Activated T-cell treated with anti-CD3 and anti-CD28 coated beads for 24 hours (primary cell): ENCODE measurements at places on chromosomes 4 and X.

- DNase-seq: no peak
Observed at GRCh38 chr4:65893957-65894755, 223.9 kb upstream of the EPHA5 start.

- DNase-seq: no peak
Observed at GRCh38 chrX:18755651-18756050, 48.2 kb downstream of the PPEF1 start.

GRCh38 chrX:39581411-39581810, 516.3 kb downstream of the BCOR start:
- DNase-seq: no peak

GRCh38 chr4:786074-786741, 39.7 kb downstream of the CPLX1 start:
- no peak for DNase-seq

GRCh38 chr4:75834095-75834771, 68.0 kb downstream of the PPEF2 start:
- no peak for DNase-seq

- DNase-seq: no peak
Observed at GRCh38 chr4:101670897-101671296, 119.6 kb upstream of the BANK1 start.

- DNase-seq: no peak
Observed at GRCh38 chr4:25723409-25723808, 67.8 kb downstream of the SLC34A2 start.

DNA sequence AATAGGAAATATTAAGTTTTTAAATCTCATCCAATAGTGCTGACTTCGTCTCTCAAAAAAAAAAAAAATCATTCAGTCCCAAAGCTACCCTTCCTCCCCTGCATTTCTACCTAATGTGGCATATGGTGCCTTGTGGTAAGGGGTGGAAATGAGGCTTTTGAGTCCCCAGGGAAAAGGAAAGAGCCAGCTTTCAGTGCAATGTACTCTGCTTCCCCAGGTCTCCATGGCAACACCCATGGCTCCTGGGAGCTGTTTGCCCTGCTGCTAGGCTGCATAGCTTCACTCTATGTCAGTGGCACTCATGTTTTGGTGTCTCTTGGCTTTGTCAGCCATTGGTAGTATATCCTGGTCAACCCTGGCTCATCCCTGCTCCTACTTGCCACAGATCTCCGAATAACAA, 175.9 kb downstream of the SLC39A8 start:
- no peak for DNase-seq

DNA sequence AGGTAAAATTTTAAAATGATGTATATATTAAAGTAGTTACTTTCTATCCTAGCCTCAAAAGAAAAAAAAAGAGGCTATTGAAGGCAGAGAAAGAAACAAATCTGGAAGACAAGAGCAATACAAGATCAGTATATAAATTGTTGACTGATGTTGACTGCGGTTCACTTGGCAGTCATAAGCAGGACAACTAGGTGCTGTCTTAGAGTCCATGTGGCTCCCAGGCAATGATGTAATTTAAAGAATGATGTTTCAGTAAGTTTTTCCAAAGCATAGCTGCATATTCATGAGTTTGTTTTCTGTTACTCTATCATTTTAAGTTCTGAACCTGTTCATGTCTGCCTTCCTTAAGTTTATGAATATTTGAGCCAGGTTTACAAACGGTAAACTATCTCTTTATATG, 630.2 kb downstream of the FAT4 start:
- DNase-seq: no peak

- no peak for DNase-seq
Observed at GRCh38 chr4:17770845-17771244, 10.6 kb downstream of the FAM184B start.

- DNase-seq: no peak
Observed at GRCh38 chr4:79959652-79960051, 113.4 kb downstream of the ANTXR2 start.

DNA sequence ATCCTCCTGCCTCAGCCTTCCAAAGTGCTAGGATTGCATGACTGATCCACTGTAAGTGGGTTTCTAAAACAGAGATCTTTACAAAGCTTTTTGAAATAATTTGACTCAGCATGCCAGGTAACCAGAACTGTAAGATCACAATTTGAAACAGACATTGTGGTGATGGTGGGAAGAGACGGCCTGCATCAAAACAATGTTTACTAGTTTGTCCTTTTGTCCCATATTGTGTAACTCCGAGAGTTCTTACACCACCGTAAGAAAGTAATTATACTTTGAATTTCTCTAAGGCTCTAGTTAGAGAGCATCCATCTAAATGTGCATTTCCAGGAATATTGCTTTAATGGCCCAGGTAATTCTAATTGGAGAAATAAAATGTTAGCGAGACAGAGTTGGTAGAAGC, 594 bp upstream of the ARHGAP24 start:
- DNase-seq: no peak

- no peak for DNase-seq
Observed at GRCh38 chr4:52641854-52642563, 17.1 kb downstream of the USP46 start.

DNA sequence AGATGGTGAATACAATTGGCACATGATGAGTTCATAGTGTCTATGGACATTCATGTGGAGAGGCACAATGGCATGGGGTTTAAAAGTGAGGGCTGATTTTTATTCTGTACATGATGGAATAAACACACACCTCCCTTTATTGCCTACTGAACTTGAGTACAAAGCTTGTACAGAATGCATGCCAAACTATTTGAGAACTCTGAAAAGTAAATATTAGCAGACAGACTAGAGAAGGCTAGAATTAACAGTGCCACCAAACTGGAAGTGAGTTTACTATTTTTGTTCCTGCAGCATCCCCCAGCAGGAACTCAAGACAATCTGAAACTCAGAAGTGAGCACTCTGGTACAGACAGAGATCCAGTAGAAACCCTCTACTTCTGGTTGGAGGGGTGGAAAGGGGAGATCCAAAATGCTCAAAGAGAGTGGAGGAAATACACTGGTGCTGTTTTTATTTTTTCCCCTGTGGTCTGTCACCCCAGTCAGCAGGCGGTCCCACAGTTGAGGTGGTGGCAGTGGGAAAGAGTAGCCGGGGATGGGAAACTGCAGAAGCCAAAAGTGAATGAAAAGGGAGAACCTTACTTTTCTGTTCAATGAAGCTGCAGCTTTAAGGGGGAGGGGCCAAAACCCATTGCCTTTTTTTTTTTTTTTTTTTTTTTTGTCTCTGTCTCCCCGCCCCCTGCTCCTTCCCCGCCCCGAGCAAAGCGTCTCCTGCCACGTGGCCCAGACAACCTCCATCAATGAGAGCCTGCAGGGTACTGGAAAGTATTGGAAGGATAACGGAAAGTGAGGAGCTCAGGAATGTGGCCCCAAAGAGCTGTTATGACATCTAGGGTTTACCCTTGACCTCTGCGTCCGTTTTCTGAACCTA, 20.5 kb downstream of the AKAP4 start:
- no peak for DNase-seq

DNA sequence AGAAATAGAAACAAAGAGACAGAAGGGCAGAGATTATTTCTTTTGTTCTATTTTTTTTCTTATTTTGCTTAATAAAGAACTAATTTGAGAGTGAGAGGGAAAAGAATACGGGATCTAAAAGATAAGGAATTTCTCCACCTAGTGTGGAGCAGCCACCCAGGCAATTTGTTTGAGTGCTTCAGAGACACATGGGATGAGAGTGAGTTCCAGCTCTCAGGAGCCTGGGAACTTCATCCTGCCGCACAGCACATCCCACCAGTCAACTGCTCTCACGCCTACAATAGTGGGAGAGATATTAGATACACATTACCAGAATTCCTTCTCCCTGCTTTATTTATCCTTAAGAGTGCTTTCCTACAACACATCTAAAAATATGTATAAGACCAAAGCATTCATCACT, 946.4 kb downstream of the PDHA2 start:
- DNase-seq: no peak

DNA sequence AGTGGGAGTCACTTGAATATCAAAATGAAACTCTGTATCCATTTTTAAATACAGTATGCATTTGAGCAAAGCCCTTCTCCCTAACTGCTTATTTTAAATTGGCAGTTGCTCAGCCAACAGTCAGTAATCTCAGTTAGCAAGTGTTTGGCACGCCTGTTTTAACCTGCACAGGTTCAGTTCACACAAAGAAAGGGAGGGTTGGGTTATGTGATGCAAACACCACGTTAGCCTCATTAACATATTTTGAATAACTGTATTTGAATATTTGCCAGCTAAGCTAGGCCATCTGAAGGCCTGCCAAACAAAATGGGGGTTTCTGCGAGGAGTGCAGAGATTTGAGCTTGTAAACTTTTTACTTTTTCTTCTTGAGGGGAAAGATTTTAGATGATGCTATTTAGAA, 19.8 kb downstream of the GAB1 start:
- no peak for DNase-seq

DNA sequence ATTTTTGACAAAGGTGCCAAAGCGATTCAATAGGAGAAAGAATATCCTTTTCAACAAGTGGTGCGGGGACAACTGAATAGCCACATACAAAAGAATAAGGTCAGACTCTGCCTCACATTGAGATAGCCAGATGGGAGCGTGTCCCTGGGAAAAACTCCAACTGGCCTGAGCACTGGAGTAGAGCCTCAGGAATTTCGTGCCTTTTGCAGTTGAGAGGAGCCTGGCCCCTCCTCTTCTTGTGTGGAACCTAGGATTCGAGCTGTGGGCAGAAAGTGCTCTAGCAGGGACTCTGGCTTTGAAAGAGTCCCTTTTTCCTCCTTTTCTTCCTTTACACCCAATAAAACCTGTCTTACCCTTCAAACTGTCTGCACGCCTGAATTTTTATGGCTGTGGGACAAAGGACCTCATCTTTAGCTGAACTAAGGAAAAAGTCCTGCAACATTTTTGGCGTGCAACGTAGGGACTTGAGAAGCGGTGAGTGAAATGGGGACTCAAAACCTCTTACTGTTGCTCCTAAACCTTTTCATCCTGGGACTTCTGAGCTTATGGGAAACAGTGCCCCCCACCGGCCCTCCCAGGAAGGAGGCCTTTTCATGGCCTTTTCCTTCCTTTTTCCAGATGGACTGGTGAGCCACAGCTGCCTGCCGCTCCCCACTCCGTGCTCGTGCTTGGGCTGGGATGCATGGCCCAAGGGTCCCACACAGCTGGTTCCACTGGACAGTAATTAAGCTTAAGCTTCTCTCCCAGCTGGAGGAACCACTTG, 68.6 kb downstream of the BMP15 start:
- DNase-seq: no peak

- DNase-seq: no peak
Observed at GRCh38 chrX:80816051-80816450, 6.4 kb upstream of the BRWD3 start.

GRCh38 chr4:60313611-60314178, 886.4 kb upstream of the ADGRL3 start:
- DNase-seq: no peak

- DNase-seq: no peak
Observed at GRCh38 chrX:7110821-7111276, 36.7 kb upstream of the STS start.

- no peak for DNase-seq
Observed at GRCh38 chr4:166146806-166147540, 273.9 kb downstream of the TLL1 start.

GRCh38 chrX:3541336-3541735, 172.1 kb downstream of the PRKX start:
- no peak for DNase-seq

DNA sequence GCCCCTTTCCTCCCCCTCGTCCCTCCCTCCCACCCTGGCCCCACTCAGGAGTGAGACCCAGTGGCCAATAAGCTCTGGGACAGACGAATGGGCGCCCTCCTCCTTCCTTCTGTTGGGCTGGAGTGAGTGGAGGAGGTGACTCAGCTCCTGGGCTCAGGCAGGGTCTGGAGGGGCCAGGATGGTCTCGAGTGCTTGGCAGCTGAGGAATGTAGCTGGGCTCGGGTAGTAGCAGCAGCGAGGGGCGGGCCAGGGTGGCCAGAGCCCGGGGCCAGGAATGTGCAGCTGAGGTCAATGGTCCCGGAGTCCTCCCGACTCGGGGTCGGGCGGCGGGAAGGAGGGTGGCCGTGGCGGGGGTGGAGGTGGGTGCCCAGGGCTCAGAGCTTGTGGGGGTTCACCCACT, 15.0 kb downstream of the G6PD start:
- DNase-seq: no peak

GRCh38 chr4:184268584-184269160, 51.0 kb upstream of the ENPP6 start:
- DNase-seq: no peak

- no peak for DNase-seq
Observed at GRCh38 chrX:131237363-131237762, 51.7 kb downstream of the IGSF1 start.

- DNase-seq: no peak
Observed at GRCh38 chrX:48465336-48465933, 4.6 kb downstream of the SLC38A5 start.

DNA sequence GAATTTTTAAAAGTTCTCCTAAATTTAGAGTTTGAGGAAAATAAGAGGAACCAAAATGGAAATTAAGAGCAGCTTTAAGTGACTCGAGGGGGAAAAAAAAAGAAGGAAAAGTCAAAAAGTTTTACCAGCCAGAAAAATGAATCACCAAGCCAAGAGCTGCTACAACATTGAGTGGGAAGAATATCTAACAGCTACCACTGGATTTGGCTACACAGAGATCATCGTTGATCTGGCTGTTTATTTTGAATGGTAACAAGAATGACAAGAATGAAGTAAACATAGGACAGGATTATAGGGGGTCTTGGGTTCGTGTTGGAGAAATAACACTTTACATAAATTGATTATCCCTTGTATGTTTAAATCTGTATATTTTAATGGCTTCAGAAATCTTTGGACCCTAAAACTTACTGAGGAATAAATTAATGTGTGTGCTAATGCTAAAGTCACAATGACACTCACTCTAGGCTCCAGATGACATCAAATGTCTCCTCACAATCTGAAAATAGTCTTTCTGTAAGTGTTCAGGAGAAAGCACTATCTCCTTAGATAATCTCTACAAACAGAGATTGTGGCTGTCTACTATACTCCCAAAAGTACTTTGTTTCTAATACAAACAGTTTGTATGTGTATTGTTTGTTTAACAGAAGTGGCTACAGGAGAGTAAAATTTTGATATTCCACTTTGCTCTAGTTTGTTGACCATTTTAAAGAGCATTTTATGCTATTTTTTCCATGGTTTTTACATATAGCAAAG, 3.1 kb upstream of the CSN3 start:
- no peak for DNase-seq

- no peak for DNase-seq
Observed at GRCh38 chrX:24696294-24696693, 2.6 kb downstream of the POLA1 start.

- no peak for DNase-seq
Observed at GRCh38 chr4:7460566-7460965, 25.8 kb upstream of the PSAPL1 start.

DNA sequence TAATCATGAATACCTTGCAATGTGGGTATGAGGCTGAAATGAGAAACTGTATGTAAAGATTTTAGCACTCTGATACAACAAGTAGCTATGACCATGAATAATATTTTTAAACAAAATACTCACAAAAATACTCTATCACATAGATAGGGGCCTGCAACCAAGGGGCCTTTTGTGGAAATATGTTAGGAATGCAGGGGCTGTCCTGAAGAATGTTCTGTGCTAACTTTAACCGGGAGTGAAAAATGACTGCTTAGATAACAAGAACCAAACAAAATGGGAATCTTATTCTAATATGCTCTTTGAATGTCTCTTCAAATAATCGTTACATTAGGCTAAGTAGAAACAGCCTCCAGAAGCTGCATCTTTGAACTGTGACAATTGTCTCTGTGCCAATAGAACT, 37.9 kb upstream of the GYPA start:
- no peak for DNase-seq

- peak; percentile 4 for DNase-seq
Observed at GRCh38 chr4:142815834-142816233, 30.3 kb downstream of the INPP4B start.

- DNase-seq: no peak
Observed at GRCh38 chrX:1411326-1411725, 19.4 kb upstream of the SLC25A6 start.
